ENCODE measurements at places on chromosomes 13 and 19.
A peak's percentile ranks its signal among the peaks of the same experiment; 100 is the strongest.

- DNase-seq: no peak
- no peak overlapping the region for H3K27ac ChIP-seq
- H3K4me3 ChIP-seq: no peak overlapping the region
- no peaks in the 10 kb centered on the region for H3K36me3 ChIP-seq
Measured at GRCh38 chr19:39150235-39150634, 24.6 kb downstream of the PAK4 start.

- no peaks in the 10 kb centered on the region for H3K27me3 ChIP-seq
- no peaks in the 10 kb centered on the region for H3K36me3 ChIP-seq
- H3K4me3 ChIP-seq: peak overlapping the region; percentile 82
- H3K4me1 ChIP-seq: no peaks in the 10 kb centered on the region
- H3K27ac ChIP-seq: peak overlapping the region; percentile 82
- DNase-seq: no peak
Measured at GRCh38 chr13:21176982-21177284, 475 bp downstream of the MRPL57 start.

GRCh38 chr13:42746866-42747265 lies 34.5 kb upstream of the FAM216B start:
- no peak overlapping the region for H3K27ac ChIP-seq
- DNase-seq: no peak
- no peak overlapping the region for H3K4me3 ChIP-seq
- no peaks in the 10 kb centered on the region for H3K27me3 ChIP-seq
- no peaks in the 10 kb centered on the region for H3K4me1 ChIP-seq

GRCh38 chr19:570251-570686 lies 2.1 kb upstream of the BSG start:
- no peak for DNase-seq
- no peak overlapping the region for H3K27ac ChIP-seq
- H3K4me1 ChIP-seq: peaks cover 3% of the 10 kb centered on the region
- no peak overlapping the region for H3K4me3 ChIP-seq
- no peaks in the 10 kb centered on the region for H3K36me3 ChIP-seq
- H3K27me3 ChIP-seq: no peaks in the 10 kb centered on the region

- H3K36me3 ChIP-seq: no peaks in the 10 kb centered on the region
- DNase-seq: peak; percentile 93
- peak within 1 kb of the TSS; percentile 98 for H3K27ac ChIP-seq
- H3K27me3 ChIP-seq: peaks cover 16% of the 10 kb centered on the region
- H3K4me1 ChIP-seq: peaks cover 26% of the 10 kb centered on the region
- peak within 1 kb of the TSS; percentile 94 for H3K4me3 ChIP-seq
Measured at GRCh38 chr13:91347202-91347995, at the start of gene MIR17HG. Gene MIR17HG, plus strand, starts transcription at chr13:91347687.

DNA sequence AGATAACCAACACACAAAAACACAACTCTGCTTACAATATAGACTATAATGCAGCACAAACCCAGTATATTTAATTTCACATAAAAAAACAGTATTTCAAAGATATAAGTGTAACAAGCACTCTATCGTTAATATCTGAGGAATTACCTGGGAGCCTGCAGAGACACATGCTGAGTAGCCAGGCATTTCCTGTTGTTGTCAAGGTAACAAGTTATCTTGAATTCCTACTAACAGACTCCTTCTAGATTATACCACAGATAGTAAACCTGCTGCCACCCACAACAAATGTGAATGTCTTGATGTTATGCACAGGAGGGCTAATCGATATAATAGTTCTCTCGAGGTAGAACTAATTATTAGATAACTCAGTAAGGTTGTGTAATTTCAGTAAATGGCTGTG lies 826.0 kb upstream of the PRR20A start:
- H3K4me3 ChIP-seq: no peak overlapping the region
- H3K4me1 ChIP-seq: no peaks in the 10 kb centered on the region
- H3K27me3 ChIP-seq: no peaks in the 10 kb centered on the region
- no peaks in the 10 kb centered on the region for H3K36me3 ChIP-seq
- H3K27ac ChIP-seq: no peak overlapping the region

- H3K4me1 ChIP-seq: no peaks in the 10 kb centered on the region
- H3K27me3 ChIP-seq: no peaks in the 10 kb centered on the region
- no peak for DNase-seq
- H3K36me3 ChIP-seq: no peaks in the 10 kb centered on the region
- H3K27ac ChIP-seq: no peak overlapping the region
- H3K4me3 ChIP-seq: no peak overlapping the region
Measured at GRCh38 chr13:89746554-89746953, 1600.9 kb upstream of the MIR17HG start.
